ENCODE measurements at places on chromosomes 1 and 21.

DNA sequence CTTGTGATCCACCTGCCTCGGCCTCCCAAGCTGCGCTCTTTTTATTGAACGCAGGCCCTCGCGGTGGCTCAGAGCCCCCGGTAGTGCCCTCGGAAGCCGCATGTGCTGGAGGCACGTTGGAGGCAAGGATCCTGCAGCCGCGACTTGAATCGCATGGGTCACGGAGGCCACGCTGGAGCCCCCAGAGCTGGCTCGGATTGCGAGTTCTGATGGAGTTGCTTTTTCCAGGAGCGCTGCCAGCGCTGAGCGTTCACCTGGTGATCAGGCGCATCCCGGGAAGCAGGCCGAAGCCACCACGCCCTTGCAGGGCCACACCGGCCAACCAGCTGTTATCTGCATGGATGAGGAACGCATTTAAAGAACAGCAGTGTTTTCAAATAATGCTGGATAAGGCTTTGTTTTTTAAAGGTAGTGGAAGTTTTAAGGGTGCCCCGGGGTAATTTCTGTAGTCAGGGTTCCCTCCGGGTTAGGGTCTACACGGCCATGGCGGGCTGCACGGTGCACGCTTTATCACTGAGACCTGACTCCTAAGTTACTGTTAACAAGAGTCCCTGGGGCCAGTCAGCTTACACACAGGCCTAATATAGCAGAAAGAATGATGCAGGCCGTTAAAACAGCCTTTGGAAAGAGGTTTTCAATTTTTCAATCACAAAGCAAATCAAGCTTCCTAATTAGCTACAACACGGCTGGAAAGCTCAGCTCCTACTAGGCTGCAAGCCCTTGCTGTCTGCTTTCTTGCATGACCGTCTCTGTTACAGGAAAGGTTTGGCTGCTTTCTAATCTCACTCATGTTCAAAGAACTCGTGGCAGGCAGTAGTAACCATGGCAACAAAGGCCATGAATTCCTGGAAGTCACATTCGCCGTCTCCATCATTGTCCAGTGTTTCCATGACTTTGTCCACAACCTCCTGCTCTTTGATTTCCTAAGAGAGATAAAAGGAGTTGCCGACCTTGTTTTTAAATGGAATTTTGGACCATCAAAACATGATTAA, 6.0 kb downstream of the S100B start:
- DNase-seq: no peak

GRCh38 chr21:32562915-32563314, 22.4 kb downstream of the TCP10L start:
- no peak for DNase-seq

DNA sequence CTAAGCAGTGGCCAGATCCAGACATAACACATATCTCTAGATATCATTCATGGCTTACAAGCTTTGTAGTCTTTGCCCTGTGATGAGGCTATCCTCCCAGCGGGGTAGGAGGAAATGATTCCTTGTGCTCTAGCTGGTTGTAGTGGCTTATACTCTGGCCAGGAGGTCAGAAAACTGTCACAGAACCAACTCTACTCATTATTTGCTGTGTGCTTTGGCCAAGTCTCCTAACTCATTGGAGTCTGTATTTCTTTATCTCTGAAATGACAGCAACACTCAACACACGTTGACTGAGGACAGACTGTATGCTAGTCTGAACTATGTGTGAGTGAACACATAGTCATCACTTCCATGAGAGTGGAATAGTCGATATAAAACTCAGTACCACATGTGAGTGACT, 116.7 kb upstream of the F3 start:
- no peak for DNase-seq

GRCh38 chr1:16249596-16250241, 12.7 kb upstream of the CPLANE2 start:
- no peak for DNase-seq

DNA sequence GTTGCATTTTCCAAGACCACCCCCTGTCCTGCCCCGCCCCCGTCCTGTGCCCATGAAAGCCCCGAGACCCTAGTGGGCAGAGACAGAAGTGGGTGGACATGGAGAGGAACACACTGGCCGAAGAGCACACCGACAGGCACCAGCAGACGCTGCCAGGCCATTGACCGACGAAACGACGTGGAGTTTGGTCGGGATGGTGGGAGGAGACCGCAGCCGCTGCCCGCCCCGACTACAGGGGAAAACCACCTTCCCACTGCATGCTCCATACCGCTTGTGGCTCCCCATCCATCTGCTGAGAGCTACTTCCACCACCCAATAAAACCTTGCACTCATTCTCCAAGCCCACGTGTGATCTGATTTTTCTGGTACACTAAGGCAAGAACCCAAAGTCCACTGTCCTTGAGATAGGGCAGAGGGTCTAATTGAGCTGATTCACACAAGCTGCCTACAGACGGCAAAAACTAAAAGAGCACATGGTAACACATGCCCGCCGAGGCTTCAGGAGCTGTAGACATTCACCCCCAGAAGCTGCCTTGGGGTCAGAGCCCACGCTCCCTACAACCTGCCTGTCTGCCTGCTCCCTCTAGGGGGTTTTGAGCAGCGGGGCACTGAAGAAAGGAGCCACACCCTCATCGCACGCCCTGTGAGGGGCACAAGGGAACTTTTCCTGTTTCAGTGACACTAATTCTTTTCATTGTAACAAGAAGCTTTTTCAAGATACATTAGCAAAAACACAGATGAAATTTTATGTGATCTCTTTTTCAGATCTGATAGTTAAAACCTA, 81.2 kb upstream of the RAB3GAP2 start:
- no peak for DNase-seq

DNA sequence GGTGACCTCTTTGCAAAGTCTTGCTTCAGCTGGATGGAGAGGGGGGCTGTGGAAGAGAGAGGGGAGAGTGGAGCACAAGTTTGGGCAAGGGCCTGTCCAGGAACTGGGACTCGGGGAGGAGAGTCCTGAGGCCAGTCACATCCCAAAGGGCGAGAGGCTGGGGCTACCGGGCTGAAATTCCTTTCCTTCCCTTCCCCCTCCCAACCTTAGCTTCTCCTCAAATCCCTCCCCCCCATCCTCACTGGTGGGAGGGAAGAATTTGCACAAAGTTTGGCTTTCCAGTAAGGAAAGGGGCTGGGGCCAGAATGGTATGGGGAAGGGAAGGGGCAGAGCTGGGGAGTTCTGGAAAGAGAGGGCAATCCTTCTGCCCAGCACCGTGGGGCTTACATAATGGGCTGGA, 854 bp downstream of the CNTN2 start:
- no peak for DNase-seq

DNA sequence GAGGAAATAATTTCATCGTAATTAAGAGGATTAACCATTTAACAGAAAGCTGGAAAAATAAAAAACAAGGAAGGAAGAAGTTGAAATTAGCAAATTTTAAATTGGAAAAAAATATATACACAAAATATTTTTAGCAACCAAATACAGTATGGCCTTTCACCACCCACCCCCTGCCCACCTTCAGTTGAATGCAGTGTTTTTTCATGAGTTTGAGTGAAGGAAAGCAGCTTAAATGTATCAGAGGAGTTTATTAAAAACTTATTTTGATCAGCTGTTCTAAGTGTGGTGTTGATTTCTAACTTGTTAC, 249.2 kb downstream of the DNM3 start:
- DNase-seq: no peak

GRCh38 chr1:168195199-168196135, 16.7 kb downstream of the TIPRL start:
- DNase-seq: no peak

DNA sequence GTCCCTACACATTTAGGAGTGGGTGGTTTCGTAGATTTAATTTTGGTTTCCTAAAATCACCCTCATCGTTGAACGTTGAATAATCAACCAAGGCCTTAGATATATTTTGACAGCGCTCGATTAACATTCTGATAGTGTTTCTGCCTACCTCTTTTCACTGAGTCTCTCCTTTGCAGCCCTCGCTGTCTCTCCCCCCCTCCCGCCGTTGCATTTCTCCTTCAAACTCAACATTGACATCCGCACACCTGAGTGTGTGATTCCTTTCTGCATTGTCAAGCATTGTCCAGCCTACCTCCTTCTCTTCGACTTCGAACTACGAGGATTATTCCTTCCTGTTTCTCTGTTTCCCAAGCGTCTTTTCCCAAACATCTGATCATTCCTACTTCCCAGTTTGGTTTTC, 1.8 kb upstream of the ADAMTS1 start:
- DNase-seq: no peak

GRCh38 chr21:38267991-38268863, 11.4 kb downstream of the KCNJ15 start:
- no peak for DNase-seq

DNA sequence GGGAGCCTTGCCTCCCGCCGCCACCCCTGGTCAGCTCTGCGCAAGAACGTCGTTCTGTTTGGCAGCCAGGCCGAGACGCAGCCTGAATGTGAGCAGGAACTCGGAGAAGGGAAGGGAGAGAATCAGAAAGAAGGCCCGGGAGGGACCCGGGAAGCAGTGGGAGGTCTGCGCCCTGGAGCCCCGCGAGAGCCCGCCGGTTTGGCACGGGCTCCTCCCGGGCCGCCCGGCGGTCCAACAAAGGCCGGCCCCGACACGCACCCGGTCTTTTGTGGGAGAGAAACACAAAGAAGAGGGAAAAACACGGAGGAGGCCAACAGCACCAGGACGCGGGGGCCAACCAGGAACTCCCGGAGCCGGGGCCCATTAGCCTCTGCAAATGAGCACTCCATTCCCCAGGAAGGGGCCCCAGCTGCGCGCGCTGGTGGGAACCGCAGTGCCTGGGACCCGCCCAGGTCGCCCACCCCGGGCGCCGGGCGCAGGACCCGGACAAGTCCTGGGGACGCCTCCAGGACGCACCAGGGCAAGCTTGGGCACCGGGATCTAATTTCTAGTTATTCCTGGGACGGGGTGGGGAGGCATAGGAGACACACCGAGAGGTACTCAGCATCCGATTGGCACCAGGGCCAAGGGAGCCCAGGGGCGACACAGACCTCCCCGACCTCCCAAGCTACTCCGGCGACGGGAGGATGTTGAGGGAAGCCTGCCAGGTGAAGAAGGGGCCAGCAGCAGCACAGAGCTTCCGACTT, 2.7 kb upstream of the OLIG2 start:
- no peak for DNase-seq

GRCh38 chr1:3702528-3702927, 49.7 kb upstream of the CCDC27 start:
- DNase-seq: no peak

DNA sequence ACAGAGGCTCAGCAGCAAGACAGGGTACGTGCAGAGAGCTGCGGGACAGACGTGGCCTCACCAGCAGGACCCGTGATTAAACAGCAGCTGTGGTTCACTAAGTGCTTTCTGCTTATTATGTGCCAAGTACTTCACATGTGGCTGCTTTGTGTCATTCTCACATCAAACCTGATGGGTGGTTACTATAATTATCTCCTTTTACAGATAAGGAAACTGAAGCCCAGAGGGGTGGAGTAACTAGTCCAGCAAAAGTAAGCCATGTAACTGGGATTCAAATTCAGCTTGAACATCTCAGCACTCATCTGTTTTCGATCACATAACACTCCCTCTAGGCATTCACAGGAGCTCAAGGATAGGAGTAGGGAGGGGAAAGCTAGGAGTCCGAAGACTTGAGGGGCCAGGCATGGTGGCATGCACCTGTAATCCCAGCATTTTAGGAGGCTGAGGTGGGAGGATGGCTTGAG, 50.8 kb upstream of the CLIC4 start:
- DNase-seq: no peak

DNA sequence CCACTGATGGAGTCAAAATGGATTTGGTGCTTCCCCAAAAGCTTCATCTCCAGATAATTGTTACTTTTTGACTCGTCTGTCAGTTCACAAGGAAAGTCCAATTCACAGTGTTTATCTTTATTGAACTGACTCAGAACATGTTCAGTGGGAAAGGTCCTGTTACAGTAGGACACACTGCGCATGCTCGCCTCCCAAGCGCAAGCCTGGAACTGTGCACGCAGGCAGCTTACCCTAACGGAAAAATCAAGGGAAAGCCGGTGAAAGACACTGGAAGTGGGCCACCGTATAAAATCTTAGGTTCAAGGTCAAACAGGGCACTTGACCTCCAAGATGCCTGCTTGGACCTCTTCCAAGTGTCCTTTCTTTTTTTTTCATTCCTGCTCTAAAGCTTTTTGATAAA, 174.6 kb downstream of the USP25 start:
- no peak for DNase-seq

DNA sequence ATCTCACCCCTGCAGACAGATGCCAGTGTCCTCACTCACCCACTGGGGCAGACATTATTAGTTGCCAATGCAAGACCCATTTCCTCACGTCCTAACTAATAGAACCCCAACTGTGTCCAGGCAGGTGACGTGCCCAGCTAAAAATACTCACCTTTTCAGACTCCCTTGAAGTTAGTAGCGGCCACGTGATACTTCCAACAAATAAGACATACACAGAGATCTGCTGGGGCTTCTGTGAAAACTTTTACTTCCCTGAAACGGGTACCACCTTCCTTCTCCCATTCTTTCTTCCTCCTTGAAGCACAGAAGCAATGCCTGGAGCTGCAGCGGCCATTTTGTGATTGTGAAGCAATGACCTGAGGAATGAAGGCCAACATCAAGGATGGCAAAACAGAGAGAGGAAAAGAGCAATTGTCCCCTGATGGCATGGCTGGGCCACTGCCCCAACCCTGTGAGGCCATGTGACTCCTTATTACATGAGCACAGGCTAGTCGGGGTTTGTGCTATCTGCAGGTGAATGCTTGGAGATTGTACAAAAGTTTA, 74.4 kb upstream of the TMPRSS2 start:
- no peak for DNase-seq

DNA sequence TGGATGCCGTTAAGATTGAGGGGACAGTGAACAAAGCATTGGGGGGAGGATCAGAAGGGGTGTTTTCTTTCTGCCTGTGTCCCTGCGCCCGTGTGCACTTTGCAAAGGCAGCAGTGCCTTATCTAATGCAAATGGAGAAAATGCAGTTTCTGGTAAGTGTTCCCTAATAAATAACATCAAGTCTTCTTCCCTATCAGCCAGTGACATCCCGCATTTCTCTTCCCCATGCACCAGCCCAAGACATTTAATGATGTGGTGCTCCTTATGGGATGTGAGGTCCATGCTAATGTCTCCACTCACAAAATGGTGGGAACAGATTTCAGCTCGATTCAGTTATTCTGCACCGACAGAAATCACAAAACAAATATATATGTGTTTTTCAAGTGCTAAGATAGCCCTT, 111.8 kb downstream of the PBX1 start:
- no peak for DNase-seq
